ENCODE measurements at places on chromosomes 6 and 20.

DNA sequence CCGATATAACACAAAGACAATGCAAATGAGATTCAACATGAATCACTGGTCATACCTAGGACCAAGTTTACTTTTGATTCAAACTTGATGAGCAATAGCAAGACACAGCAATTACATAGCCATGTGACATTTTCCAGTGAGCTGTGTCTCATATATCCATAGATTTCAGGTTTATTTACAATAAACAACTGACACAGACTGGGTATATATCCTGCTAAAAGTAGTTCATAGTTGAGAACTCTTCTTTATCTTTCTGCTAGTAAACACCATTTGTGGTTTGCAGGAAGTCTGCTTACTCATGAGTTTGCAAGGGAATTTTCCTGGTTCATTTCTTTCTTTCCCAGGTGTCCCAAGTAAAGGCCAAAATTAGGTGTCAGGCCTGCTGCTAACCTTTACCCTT, 343.4 kb downstream of the KIF16B start:
- DNase-seq = no peak

DNA sequence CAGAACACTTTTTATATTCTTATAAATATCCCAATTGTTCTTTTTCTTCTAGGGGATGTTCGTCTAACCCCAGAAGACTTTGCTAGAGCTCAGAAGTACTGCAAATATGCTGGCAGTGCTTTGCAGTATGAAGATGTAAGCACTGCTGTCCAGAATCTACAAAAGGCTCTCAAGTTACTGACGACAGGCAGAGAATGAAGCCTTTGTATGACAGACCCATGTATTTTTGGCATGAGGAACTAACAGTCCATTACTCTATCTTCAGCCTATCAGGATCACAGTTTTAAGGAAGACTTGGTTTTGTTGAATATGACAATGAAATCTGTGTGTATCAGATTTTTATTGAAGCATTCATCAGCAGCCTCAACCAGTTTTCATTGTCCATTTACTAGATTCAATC, 71.4 kb downstream of the VTA1 start:
- no peak for DNase-seq

DNA sequence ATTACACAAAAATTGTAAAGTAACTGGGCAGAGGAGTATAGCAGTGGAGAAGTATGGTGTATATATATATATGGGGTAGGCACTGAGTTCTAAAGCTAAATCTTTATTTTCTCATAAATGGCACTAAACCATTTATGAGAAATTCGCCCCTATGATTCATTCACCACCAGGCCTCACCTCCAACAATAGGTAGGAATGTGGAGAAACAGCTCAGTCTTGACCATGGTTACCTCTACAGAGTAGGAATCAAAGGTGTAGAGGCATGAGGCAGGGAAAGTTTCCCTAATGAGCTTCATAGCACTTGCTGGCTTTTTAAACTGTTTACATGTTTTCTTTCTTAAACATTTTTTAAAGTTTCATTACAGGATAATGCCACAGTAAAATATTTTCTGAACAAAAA, 36.9 kb upstream of the SUMO4 start:
- DNase-seq = no peak

DNA sequence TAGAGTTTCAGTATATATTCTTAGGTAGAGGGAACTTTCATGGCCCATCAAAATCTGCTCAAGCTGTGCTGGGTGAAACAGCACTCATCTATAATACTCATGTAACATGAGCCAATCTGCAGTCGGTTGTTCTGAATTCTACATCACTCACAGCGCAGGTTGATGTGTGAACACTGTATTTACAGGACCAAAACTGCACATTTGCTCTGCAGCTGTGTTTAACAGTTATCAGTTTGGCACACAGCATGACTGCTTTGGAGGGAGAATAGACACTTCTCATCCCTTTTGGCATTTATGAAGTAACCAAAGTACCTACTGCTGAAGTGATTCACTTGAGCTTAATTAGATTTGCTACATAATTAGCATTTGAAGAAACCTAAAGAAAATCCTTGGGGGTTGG, 225.1 kb downstream of the BCKDHB start:
- no peak for DNase-seq

- no peak for DNase-seq
These were observed 17.5 kb upstream of the NRN1 start for GRCh38 chr6:6024220-6024619.

- no peak for DNase-seq
These were observed 41.0 kb downstream of the GNAS start for GRCh38 chr20:58893355-58894120.

GRCh38 chr20:1299522-1299921, 29.4 kb downstream of the SDCBP2 start:
- DNase-seq = no peak

- peak; percentile 43 for DNase-seq
These were observed 718.5 kb downstream of the RFPL4B start for GRCh38 chr6:113065611-113066010.

GRCh38 chr6:3426927-3427686, 29.7 kb downstream of the SLC22A23 start:
- DNase-seq = no peak

DNA sequence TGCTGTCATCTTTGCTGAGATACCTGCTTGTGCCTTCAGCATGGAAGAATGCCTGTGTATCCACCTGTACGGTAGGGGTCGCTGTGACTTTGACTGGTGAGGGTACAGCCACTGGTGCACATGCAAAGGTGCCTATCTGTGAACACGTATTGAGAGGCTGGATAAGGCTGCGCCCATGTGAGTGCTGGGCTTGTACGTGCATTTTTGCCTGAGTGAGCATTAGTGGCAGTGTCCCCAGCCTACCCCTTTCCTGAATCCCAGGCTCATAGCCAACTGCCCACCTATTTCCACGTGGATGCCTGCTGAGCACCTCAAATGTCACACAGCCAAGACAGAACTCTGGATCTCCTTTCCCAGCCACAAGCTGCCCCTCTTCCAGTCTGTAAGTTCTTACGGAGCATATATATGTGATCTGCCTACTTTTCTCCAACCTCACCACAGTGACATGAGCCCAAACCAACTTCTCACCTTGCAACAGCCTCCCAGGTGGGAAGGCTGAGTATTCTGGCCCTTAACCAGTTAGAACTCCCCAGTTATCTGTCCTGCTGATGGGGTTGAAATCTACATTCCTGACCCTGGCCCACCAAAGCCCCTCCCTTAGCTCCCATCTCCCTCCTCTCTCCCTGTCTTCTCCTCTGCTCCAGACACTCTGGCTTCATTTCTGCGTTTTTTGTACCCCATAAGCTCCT, 1.1 kb upstream of the SLC2A10 start:
- DNase-seq = no peak

DNA sequence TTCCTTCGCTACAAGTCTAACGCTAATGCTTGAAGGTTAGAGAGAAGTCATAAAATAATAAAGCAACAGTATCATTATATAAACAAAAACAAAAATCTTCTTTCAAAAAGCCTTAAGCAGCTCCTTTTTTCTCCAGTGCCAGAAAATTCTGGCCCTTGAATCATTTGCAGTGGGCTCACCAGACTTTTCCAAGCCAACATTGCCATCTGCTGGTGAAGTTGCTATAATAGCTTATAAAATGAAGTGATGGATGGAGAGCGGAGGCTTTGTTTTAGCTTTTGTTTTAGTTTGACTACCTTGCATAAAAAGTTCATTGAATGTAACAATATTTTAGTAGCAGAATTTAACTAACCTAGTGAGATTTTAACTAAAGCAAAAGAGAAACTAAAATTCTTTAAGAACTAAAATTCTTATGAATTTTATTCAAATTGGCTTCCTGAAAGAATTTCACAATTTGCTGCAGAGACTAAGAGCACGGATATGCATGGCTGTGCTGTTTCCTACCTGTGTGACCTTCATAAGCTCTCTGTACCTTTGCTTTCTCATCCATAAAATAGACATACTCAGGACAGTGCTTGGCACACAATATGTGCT, 44.8 kb upstream of the SLC2A12 start:
- peak; percentile 81 for DNase-seq

- DNase-seq = no peak
These were observed 48.5 kb upstream of the SSTR4 start for GRCh38 chr20:22986601-22987000.

All from astrocyte of the spinal cord (primary cell).